ENCODE measurements at places on chromosomes 3 and 15.

GRCh38 chr15:30953731-30954378 lies 37.6 kb downstream of the MTMR10 start:
- DNase-seq, result peak; percentile 3

GRCh38 chr3:4721511-4721911 lies 228.4 kb downstream of the ITPR1 start:
- no peak for DNase-seq

GRCh38 chr3:171261487-171261886 lies 198.7 kb downstream of the TNIK start:
- DNase-seq, result no peak

- no peak for DNase-seq
Observed at GRCh38 chr3:52568069-52568468, 31.7 kb downstream of the UQCC5 start.

GRCh38 chr3:151265866-151266265 lies 12.5 kb downstream of the P2RY14 start:
- DNase-seq, result peak; percentile 66

DNA sequence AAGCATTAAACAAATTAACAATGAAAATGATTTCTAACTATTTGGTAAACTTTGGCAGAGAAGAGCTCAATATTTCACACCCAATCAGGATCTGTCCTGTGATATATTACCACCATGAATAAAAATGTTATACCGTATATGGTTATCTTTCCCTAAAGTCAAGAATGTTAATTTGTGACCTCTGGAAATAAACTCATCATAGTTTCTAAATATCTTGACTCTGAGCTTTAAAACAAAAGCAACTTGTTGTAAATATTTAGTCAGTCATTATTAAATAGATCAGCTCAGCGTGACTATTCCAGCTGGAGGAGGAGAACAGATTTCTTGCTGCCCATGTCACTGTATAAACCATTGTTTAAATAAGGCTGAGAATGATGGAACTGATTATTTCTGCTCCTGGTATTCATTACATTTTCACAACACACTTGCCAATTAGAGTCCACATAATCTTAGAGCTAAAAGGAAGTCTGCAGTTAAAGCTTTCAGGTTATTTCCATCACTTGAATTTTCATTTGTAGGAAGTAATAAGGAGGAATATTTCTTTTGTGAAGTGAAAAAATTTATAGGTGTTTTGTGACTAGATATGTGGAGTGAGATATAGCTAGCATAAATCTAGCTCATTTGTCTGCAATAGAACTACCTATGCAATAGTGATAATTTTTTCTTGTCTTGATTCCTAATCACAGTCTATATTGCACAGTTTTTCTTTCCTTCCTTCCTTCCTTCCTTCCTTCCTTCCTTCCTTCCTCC lies 106.5 kb upstream of the P2RY1 start:
- no peak for DNase-seq

GRCh38 chr3:174483254-174483653 lies 375.9 kb upstream of the NAALADL2 start:
- no peak for DNase-seq

- peak; percentile 91 for DNase-seq
Observed at GRCh38 chr3:196344663-196345062, 6.5 kb upstream of the TM4SF19 start.

GRCh38 chr3:30779686-30780287 lies 114.7 kb downstream of the GADL1 start:
- DNase-seq, result peak; percentile 62

- DNase-seq, result peak; percentile 52
Observed at GRCh38 chr15:85625856-85626255, 168.9 kb downstream of the KLHL25 start.

GRCh38 chr3:5411786-5412185 lies 224.3 kb downstream of the EDEM1 start:
- DNase-seq, result no peak

DNA sequence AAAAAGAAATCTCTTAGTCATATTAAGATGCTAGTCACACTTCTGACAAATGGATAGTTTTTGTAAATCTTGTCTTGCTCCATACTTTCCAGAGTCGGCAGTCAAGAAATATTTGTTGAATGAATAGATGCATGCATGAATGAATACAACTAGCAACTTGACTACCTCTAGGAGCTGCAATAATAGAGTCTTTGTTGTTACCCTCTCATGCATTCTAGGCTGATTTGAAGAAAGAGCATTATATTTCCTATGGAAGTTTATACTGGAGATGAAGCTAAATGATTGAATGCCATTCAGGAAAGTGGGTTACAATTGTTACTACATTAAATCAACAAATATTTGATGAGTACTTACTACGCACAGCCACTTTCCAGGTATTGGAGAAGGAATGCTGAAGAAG lies 18.1 kb upstream of the TRAT1 start:
- DNase-seq, result no peak

- DNase-seq, result no peak
Observed at GRCh38 chr15:75654201-75654907, 6.6 kb downstream of the SNX33 start.
